ENCODE measurements at places on chromosomes 11 and 22.

- no peak for DNase-seq
Observed at GRCh38 chr22:27576815-27577573, 224.6 kb downstream of the MN1 start.

DNA sequence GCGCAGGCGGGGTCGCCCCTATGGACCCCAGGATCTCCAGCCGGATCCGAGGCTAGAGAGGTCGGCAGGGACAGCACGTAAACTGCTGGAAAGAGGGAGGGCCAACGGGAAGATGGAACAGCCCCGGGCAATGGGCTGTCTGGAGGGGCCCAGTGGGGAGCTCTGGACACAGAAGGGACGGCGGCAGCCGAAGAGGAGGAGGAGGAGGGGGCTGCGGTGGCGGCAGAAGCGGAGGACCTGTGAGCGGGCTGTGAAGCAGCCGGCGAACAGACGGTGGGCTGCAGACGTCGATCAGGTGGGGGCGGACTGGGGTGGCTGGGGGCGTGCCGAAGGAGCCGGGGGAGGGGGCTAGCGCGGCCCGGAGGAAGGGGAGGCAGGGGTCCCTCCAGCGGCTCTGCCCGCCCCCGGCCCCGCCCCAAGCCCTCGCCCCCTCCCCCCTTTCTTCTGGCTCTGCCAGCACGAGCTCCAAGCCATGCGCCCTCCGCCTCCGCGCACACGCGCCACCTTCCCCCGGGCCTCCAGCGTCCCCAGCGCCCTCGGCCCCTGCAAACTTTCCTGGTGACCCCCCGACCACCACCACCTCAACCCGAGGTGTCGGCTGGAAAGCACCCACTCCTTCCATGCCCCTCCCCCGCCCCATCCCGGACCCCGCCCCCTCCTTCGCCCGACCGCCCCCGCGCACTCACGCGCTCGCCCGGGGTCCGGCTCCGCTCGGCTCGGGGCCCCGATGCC lies 432 bp downstream of the TNKS1BP1 start:
- DNase-seq: no peak

- DNase-seq: no peak
Observed at GRCh38 chr22:50531546-50531961, 1.7 kb upstream of the TYMP start.

GRCh38 chr11:117909611-117910382 lies 19.4 kb downstream of the TMPRSS13 start:
- no peak for DNase-seq

Measured in HCT116 (cell line).